ENCODE measurements at places on chromosomes 1 and 21.

DNA sequence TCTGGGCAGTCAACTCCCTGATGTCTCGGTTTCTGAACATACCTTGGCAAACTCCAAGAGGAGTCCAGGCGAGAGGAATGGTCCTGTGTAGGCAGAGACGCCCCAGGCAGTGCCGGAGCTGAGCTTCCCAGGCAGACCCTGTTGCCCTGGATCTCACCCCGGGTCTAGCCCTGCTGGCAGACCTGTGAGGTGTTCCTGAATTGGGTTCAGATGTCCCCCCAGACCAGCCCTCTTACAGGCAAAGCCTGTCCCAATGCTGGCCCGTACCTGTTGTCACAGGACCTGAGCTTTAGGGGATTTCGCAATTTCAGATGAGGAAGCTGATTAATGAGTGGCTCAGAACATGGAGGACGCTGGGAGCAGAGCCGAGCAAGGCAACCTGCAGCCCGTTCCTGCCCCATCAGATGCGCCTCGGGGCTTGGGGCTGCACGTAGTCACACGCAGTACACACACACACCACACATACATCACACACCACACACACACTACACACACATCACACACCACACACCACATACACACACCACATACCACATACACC, 38.5 kb upstream of the PDE9A start:
- DNase-seq: peak; percentile 14

DNA sequence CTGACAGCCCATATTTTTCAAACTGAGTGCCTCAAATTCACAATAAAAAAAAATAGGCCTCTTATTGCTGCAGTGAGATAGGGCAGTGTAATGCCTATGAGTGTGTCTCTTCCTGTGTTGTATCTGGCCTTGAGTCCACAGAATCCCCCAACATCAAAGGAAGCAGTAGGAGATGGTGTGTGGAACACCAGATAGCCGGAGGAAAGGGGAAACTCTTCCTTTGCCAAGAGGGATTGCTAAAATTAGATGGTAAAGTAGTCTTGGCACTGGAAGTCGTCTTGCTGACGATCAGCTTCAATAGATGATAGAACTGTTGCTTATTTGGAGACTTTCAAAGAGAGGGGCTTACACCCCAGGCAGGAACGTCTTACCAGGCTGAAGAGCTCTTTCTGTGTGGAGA, 51.8 kb downstream of the RUNX1 start:
- no peak for DNase-seq

DNA sequence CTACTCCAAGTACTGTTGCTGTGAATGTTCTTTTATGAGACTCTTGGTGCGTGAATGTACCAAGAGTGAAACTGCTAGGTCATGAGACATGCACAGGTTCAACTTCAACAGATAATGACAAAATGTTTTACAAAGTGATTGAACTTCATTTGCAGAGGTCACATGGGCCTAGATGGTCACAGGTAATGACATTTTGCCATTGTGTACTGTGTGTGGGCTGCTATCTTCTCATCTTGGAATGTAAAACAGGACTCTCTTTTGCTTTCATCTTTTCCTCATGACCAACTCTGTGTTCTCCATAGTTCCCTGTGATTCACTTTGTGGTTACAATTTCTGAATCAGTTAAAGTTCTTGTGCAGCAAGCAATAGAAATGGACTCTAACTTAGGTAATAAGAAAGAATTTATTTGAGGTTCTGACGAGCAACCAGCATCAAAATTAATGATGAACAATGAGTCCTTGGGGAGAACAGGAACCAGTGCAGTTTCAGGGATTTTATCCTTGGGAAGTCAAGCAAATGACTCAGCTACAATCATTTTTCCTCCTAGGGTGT, 16.2 kb upstream of the TSNAX start:
- no peak for DNase-seq

DNA sequence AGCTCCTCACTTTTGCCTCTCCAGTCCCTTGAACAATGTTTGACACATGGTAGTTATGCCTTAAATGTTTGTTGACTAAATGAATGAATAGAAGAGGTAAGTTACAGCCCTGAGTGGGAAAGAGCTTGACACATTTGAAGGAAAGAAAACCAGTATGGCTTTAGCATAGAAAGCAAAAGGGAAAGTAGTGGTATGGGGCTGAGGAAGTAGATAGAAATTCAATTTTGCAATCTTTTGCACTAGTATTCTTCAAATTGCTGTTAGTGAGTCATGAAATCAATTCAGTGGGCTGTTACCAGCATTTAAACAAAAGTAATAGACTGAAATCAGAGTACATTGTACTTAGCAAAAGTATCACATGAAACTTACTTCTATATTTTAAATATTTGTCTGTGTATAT, 21.1 kb downstream of the PLA2G4A start:
- DNase-seq: no peak

DNA sequence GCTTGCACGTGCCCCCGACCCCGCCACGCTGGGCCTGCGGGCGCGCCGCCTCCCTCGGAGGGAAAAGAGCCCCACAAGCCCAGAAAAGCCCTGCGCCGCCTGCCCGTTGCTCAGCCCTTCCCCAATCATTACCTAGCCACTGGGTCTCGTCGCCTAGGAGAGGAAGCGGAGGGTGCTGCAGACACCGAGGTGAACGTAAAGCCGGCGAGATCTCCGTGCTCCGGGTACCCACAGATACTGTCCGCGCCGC, at the start of gene ENO1:
TSS of gene ENO1 (minus strand) at position 239 of the 250 bp plus-strand sequence. CDS start 3,778 bp downstream, outside the sequence.
- no peak for DNase-seq

GRCh38 chr21:38170704-38171682, 85.8 kb upstream of the KCNJ15 start:
- no peak for DNase-seq

GRCh38 chr1:17569200-17570139, 30.0 kb downstream of the ARHGEF10L start:
- no peak for DNase-seq

GRCh38 chr1:193406901-193407300, 220.5 kb upstream of the B3GALT2 start:
- no peak for DNase-seq

DNA sequence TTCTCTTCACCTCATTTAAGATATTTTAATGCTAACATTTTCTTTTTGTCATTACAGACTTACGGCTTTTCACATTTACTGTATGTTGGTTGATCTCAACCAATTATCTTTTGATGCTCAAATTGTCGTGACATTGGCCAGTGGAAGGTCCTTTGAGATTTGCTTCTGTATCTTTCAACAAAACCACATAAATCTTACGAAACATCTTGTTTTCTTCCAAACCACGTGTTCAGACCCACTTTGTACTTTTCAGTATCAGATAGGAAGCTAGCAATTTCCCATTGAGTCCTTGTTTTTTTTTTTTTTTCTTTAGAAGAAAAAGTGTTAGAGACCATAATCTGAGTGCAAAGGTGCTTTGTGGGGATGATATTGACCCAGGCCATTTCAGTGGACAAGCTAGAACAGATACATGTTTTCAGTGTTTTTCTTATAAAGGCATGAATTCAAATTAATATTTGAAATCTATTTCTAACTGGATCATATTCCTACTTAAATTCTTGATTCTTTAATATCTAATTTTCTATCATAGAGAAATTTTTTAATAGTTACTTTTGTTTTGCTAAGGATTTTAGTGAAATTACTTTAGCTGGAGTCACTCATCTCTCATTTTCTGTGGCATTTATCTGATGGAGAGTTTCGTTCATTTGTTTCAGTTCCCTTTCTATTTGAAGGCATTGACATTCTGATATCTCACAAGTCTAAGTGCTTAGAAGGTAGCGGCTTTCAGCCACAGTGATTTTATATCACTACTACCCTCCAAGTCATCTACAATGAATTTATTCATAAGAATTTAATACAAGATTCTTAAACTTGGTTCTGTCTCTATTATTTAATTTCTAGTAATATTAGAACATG, 26.7 kb downstream of the ATG4C start:
- no peak for DNase-seq

GRCh38 chr1:171819946-171820345, 21.4 kb upstream of the DNM3 start:
- DNase-seq: no peak

GRCh38 chr1:159802111-159802510, at the start of gene FCRL6:
Gene FCRL6, plus strand, starts transcription at chr1:159802360. Its CDS starts 65 bp downstream, at chr1:159802425.
- DNase-seq: no peak

DNA sequence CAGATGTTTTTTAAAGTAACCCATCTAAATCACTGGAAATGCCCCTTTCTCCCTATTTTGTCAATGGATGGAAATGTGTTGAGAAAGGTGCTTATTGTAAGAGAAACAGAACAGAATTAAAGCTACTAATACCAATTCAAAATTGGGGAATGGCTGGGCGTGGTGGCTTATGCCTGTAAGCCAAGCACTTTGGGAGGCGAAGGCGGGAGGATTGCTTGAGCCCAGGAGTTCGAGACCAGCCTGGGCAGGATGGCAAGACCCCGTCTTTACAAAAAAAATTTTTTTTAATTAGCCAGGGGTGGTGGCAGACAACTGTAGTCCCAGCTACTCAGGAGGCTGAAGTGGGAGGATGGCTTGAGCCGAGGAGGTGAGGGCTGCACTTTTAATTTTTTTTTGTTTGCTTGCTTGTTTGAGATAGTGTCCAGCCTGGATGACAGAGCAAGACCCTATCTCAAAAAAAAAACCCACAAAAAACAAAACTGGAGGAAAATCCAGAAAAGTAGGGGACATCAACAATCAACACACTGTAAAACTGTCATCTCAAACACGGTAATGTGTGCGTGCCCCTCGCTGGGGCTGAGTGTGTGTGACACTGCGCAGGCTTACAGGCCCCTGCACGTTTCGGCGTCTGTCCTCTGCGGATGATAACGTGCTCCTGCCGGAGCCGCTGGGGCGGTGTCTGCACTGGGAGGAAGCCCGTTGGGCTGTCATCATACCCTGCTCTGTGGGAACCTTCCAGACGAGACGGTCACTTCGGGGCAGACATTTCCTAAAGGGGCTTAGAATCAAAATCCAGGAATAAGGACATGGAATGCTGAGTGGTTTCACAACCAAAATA, 11.6 kb upstream of the POFUT2 start:
- DNase-seq: no peak

DNA sequence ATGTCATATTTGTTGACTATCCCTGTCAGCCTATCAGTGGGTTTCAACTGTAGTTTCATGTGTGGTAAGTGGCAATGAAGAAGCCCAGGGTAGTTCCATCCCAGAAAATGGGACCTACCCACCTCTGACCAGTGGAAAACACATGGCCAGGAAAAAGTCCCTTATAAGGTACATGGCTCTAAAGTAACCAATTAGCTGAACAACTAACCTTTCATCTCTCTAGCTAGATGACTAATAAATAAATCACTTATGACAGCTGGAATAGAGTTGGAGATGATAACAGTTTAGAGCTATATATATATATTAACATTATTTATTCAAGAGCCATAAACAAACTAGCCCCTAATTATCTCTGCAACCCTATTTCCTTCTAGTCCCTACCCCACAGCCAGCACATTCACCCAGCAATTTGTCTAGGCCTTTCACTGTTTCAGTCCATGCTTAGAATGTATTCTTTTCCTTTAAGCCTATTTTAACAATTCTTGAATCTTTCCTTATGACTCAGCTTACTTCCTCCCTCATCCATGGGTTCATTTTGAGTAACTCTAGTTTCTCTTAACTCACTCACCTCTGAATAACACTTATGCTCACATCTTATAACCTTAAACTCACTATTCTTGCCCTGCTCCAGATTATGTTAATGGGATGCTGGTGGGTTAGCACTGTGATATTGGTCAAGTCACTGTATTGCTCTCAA, 83.7 kb downstream of the TNFSF18 start:
- DNase-seq: no peak

DNA sequence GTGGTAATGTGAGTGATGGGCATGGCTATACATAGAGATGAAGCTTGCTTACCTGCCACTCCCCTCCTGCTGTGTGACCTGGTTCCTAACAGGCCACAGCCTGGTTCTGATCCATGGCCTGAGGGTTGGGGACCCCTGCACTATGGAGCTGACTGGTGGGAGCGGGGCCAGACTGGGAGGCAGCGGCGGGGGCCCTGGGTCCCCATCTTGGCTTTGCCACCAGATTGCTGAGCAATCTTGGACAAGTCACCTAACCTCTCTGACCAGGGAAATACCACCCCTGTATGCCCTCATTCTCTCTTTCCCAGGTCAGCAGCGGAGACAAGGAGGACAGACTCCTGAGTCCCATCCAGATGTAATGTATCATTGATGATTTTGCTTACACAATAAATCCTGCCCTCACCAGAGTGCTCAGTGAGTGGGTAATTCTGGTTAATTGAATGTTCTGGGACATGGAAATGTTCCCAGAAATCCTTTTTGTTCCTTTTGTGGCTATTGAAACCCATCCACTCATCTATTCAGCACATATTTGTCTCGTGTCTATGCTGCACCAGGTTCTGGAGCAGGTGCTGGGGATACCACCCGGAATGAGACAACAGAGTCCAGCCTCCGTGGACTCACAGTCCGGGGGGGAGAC, 4.1 kb upstream of the ARHGEF10L start:
- DNase-seq: no peak

- no peak for DNase-seq
Observed at GRCh38 chr1:108811611-108812010, 45.3 kb downstream of the AKNAD1 start.

DNA sequence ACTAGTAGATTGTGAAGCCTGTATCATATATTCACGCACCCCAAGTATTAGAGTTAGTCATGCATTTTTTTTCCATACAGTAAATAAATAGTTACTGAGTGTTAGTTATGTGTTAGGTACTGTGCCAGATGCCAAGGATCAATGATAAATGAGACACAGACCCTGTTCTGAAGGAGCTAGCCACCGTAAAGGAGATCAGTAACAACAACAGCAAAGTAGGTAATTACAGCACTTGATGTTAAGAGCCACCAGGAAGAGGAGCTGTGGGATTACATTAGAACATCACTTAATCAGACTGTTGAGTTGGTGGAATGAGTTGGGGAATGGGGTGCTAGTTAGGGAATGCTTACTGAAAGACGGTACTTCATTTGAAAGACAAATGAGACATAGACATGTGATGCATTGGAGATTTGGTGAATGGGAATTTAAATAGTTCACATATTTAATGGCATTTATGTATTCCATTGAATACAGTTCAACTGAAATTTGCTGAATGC, 21.0 kb downstream of the PRKAA2 start:
- DNase-seq: no peak

DNA sequence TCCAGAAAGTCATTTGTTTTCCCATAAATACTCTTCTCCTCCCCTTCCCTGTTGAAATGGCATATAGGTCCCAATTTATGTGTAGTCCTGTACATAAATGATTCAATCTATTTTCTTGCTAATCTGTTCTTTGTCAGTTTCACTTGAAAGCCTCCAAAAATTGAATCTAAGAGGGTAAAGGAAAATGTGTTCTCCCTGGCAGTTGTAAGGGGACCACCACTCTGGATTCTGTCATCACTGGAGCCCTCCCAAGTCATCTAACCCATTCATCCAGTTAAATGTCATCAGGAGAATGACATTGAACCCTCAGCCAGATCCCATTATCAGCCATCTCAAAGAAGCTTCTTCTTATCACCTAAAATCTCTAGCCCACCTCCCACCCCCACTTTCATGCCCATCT, 35.0 kb upstream of the RNF2 start:
- DNase-seq: no peak
